ENCODE measurements at places on chromosomes 2 and 18.

- no peak for DNase-seq
Measured at GRCh38 chr2:235204948-235205347, 253.1 kb downstream of the SH3BP4 start.

- no peak for DNase-seq
Measured at GRCh38 chr18:79518028-79518682, 122.4 kb downstream of the NFATC1 start.

- no peak for DNase-seq
Measured at GRCh38 chr2:111226876-111227700, 106.4 kb downstream of the BCL2L11 start.

DNA sequence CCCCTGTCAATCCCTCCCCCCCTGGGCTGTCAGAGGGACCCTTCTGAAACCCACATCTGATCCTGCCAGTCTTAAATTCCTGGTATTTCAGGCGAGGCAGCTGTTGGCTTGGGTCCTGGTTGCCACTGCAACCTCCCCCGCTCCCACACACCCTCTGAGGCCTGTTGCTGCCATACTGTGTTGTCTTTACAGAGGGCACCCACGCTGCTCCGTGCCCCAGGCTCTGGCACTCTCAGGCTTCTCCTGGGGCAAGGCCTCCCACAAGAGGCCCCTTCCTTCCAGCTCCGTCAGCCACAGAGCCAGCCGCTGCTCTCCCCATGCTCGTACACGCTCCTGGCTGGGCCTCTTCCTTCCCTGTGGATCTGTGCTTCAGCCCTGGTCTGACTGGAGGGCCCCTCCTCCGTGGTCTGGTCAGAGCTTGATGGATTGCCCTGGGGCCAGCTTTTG lies 8.6 kb downstream of the CABLES1 start:
- no peak for DNase-seq

DNA sequence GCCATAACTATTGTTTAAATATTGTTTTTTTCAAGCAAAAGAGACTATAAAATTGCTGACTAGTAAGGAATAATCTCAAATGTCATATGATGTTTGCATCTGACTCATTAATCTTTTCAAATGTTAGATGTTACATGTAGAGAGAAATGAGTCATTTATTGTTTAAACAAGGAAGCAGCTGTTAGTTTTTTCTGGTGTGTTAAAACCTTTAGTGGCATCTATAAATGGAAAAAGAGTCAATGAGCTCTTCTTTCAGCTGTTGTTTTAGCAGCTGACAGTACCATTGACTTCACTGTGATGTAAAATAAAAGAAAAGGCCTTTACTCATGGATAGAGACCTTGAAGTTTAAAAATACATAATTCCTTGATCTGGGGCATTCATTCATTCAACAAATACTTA lies 1.8 kb upstream of the KLHL41 start:
- no peak for DNase-seq

- no peak for DNase-seq
Measured at GRCh38 chr2:111185361-111186022, 64.8 kb downstream of the BCL2L11 start.

DNA sequence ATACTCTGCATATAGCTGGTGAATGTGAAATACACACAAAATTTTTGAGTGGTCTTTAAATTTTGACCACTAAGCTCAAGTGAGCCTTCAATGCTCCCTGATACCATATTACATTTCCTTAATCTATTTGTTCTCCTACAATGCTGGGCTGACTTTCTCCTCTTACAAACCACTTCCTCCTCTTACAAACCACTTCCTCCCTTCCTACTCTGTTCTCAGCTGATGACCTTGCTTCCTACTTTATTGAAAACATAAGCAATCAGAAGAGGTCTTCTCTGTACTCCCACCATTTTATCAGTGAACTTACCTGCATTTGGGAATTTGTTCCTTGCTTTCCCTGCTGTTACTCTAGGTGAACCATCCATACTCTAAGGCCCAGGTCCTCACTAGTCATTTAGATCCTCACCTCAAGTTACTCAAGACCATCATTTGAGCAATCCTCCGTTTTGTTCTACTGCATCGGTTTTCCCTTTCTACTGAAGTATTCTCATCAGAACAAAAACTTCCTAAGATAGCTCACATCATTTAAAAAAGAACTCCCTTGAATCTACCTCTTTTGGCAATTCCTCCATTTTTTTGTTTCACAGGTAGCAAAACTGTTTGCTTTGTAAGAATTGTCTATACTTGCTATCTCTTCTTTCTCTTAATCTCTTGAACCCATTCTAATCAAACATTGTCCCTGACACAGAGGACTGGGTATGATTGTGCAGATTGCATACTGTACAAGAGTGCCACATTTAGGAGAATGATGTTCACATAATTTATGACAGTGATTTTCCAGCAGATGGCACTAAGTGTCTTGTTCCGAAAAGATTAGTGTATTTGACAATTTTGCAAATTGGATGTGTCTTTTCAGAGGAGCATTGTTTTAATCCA lies 96.5 kb downstream of the EPB41L5 start:
- DNase-seq: no peak

DNA sequence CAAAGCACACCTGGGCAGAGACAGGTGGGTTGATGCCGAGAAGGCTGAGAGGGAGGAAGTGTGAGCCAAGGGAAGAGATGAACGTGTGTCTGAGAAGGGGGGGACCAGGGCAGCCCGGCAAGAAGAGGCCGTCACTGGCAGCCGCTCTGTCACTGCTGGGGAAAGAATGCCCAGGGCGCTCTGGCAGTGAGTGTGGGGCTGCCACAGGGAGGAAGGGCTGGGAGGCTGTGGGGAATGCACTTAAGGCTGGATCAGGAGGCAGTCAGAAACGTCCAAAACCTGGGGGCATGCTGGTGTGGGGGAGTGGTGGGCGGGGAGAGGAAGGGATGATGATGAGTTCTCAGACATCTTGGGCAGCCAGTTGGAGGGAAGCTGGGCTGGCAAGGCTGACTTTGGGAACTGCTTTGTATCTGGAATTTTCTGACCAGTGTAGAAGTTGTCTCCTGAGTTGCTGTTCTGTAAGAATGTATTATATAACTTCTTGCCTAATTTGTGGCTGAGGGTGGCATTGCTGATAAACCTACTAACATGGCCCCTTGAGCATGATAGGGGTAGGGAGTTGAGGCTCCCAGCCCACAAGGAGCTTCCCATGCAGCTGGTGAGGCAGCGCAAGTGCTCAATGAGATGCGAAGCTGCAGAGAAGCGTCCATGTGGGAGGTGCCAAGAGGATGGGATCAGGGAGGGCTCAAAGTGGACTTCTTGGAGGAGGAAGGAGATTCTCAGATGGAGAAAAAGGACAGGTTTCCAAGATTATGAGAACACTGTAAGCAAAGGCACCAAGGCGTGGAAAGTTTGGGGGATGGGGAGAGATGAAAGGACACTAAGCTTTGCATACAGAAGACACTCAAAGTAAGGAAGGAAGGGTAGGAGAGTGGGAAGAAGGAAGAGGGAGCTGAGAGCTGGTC lies 185.1 kb upstream of the HAAO start:
- no peak for DNase-seq

- no peak for DNase-seq
Measured at GRCh38 chr2:213710164-213710563, 425.9 kb downstream of the SPAG16 start.
